NCI-H2029 (cell line): ENCODE measurements at places on chromosomes 7 and 10.
A peak's percentile ranks its signal among the peaks of the same experiment; 100 is the strongest.

DNA sequence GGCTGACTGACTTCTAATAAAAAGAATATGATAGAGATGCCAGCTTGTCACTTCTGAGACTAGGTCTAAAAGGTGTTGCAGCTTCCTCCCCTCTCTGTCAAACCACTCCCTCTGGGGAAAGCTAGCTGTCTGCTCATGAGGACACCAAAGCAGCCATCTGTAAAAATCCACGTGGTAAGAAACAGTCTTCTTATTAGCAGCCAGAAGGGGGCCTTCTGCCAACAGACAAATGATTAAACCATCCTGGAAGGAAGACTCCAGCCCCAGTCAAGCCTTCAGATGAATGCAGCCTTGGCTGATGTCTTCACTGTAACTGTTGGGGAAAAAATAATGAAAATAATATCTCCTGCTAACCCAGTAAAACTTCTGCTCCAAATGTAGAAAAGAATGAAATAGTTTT lies 41.9 kb upstream of the DAGLB start:
- no peak for DNase-seq

- no peak for DNase-seq
Observed at GRCh38 chr7:47183862-47184590, 397.9 kb downstream of the TNS3 start.

DNA sequence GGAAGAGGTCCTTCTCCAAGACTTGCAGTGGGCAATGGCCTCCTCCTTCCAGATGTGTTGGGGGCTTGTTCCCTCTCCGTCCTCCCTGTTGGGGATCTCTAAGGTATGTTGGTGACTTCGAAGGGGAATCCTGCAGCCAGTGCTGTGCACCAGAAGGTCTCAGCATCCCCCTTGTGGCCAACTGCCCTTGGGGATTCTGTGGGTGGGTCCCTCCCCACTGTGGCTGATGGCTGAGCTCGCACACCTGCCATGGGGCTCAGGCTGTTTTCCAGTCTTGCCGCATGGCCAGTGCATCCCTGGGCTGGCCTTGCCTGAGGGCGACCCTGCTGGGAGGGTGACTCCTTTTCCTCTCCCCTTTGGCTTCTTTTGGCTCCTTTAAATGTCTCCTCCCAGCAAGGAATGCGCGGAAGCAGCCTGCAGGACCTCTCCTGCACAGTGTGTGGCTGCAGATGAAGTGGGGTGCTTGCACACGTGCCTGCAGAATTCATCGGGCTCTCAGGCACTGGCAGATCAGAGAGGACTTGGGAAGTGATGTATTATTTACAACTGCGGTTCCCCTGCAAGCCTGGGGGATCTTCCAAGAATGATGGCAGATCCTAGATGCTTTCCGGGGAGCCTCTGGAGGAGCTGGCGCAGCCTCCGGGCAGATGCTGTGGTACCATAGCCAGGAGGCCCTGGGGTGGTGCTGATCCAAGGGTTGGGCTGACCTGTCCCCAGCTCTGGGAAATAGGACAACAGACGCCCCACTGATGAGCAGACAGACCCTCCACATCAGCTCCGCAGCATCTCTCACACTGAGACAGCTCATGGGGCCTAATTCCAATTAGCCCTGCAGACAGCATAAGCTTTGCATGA lies 410.0 kb downstream of the TCERG1L start:
- DNase-seq = no peak

DNA sequence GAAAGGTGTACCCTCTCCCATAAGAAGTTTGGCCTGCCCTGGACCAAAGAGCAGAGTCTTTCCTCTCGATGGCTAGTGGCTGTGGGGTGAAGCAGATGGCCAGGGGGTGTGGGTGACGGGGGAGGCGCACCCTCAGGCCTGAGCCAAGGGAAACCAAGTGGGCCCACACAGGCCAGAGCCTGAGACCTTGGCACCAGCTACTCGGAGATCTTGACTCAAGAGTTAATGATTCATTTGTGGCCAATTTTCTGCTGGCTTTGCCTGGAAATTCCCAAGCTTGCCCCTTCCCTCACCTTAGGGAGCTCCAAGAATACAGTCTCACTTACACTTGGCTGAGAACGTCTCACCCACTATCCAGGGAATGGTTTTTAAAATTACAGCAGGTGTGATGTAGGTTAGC lies 42.7 kb downstream of the ZMIZ1 start:
- DNase-seq = no peak

DNA sequence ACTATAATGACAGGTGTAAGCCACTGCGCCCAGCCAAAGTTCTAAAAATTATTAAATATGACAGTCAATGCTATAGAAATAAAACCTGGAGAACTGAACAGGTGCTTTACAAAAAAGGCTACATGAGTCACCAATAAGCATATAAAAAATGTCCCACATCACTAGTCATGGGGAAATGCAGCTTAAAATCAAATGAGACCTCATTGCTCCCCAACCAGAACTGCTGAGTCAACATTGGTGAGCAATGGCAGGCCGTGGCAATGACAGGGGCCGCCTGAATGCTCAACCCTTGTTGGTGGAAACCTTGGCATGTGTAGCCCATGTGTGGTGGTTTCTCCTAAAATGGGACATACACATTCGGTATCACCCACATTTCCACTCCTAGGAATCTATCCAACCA lies 352.3 kb upstream of the KLF6 start:
- no peak for DNase-seq

DNA sequence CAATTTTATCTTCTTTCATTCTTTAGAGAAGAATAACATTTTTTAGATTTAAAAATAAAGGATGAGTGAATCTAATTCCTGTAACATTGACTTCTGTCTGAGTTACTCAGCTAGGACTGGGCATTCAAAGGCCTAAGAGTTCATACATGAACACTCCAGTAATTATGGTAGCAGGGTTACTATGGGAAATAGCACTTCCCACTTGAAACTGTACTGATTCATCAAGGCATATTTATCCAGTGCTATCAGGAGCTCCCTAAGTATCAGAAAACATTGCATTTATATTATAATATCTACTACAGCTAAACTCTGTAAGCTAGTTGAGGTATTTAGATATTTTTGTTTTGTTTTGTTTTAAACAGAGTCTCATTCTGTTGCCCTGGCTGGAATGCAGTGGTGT lies 41.8 kb downstream of the NDUFB2 start:
- DNase-seq = no peak

GRCh38 chr10:91944880-91945630 lies 21.5 kb downstream of the BTAF1 start:
- DNase-seq = no peak

DNA sequence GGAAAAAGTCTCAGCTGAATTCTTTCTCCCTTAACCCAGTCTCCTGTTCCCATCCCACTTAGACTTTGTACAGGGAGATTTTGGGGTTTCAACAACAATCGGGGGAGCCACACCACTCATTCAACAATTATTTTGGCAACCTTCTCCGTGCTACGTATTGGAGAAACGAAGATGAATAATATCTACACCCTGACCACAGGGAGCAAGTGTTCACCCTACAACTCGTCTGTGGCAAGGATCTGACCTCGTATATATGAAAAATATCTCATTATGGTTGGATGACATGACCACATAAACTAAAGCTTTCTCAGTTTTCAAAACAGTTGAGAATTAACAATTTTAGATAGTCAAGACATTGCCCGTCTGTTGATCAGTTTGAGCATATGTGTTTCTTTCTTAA lies 302.1 kb downstream of the CACNA2D1 start:
- DNase-seq = no peak

- no peak for DNase-seq
Observed at GRCh38 chr10:34305189-34305588, 509.9 kb downstream of the PARD3 start.

GRCh38 chr10:88292185-88292514 lies 291.0 kb downstream of the RNLS start:
- DNase-seq = no peak

DNA sequence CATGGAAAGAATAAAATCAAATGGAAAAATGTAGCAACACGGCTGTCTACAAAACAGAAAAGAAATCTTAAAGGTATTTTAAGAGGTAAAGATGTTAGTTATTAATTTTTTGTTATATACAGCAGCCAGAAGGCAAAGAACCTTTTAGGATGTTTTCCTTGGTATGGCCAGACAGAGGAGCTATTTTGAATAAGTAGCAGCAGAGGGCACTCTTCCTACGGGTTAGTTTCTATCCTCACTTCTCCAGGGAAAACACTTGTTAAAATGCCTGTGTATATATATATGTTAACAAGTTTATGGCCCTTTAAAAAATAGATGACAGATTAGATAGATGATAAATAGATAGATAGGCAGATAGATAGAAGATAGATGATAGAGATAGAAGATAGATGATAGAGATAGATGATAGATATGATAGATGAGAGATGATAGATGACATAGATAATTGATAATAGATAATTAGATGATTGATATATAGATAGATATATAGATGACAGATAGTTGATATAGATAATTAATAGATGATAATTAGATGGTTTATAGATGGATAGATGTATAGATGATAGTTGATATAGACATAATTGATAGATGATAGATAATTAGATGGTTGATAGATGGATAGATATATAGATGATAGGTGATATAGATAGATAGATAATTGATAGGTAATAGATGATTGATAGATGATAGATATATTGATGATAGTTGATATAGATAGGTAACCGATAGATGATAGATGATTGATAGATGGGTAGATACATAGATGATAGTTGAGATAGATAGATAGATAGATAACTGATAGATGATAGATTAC lies 57.8 kb upstream of the WIPF3 start:
- peak; percentile 51 for DNase-seq

- no peak for DNase-seq
Observed at GRCh38 chr7:20438694-20439376, 108.1 kb downstream of the ITGB8 start.

- DNase-seq = no peak
Observed at GRCh38 chr10:64733980-64734379, 1212.8 kb downstream of the REEP3 start.

DNA sequence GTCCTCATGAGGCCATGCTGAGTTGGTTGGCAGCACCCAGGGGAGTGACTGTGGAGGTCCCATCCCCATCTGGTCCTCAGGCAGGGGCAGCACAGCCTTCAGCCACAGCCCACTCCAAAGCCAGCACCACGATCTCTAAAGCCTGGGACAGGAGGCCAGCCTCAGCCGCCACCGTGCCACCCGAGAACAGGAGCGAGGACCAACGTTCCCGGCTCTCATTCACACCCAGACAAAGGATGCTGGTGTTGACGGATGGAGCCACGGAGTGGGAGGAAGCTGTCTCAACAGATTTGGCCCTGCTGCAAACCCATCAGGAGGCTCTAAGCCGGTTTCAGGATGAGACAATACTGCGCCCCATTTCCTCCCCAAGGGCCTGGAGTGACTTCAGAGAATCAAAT lies 42.7 kb upstream of the PPP2R2D start:
- no peak for DNase-seq

- no peak for DNase-seq
Observed at GRCh38 chr10:130044067-130045061, 66.3 kb downstream of the C10orf143 start.

GRCh38 chr10:77325233-77325537 lies 312.4 kb downstream of the KCNMA1 start:
- DNase-seq = peak; percentile 85

DNA sequence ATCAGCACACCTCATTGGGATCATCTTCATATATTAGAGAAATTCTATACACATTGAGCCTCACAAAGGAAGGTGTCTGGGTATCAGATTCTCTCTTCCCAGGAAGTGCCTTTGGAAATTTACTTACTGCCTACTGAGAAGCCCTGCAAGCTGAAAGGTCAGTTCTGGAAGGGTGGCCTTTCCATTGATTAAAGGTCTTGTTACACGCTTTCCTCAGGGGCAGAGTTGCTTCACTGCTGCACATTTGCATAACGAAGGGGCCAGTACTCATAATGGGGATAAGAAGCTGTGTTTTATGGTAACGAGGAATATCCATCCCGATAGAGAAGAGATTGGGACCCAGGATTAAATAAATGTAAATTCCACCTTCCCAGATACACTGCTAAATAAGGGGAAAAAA lies 19.4 kb upstream of the IL15RA start:
- no peak for DNase-seq

DNA sequence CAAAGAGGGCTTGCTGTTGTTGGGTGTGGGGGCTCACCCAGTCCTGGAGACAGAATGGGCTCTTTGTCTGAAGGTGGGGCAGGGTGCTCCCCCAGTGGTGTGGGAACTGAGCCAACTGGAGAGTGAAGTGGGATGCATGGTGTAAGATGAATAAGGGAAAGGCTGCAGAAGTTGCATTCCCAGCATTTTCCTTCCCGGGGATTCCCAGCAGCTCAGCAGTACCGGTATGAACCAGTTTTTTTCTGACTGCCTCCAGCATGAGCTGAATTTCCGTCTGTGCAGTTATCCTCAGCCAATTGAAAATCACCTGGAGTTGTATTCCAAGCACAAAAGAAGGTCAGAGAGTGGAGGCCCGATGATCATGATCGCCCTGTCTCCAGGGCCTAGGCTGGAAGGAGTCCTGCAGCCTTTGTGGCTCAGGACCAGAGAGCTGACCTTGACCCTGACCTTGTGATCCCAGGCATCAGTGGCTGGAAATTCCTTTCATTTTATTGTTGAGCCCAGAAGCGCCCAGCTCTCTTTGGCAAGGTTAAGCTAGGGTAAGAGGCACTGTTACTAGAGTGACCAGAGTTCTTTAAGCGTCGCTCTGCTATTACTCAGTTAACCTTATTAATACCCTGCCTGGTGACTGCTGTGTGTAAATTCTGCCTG lies 33.4 kb downstream of the OGDH start:
- peak; percentile 77 for DNase-seq

DNA sequence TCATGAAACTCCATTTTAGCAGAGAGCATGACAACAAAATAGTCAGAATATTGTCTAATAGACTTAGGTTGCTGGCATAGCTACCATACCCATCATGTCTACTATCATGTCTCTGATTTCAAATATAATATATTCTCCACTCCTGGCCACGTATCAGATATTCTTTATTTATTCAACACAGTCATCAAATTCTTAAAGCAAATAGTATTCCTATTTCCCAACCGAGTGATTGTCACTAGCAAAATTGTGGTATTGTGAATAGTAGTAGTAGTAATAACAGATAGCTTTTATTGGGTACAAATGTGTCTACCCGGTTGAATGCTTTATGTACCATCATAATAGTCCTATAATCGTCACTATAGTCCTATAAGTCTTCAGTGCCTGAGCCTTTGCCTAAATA lies 918.6 kb downstream of the KCNMA1 start:
- no peak for DNase-seq

DNA sequence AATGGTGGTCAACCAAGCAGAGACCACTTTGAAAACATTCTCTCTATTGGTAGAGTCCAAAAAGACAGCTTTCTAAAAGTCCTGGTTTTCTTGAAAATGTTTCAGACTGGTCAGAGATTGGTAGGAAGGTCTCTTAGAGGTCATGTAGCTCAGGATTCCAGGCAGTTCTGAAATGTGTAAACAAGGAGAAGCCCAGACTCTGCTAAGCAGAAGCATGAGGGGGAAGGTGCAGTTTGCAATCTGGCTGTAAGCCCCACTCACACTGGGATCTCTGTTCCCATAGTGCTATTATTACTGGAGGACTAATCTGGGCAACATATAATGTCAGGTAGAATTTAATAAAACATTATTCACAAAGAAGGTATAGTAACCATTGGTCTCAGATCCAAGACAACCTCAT lies 101.1 kb downstream of the MAGI2 start:
- DNase-seq = no peak

DNA sequence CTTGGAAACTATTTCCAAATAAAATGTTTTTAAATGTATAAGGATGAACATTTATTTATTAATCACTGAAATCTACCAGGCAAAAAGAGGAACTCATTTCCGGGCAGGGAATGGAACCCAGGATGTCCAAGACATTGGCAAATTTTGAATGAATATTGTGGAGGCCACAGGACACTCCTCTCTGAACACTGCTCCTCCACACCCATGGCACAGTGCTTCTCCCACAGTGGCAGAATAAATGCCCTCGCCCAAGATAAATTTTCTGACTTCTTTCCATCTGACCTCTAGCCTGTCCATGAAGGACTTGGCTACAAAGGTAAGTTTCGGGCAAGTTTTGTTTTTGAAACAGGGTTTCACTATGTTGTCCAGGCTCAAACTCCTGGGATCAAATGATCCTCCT lies 39.0 kb downstream of the HIPK2 start:
- no peak for DNase-seq
